Foreskin melanocyte (primary cell): ENCODE measurements at places on chromosomes 3 and 15.

GRCh38 chr3:51703761-51704510, 2.9 kb upstream of the GRM2 start:
- DNase-seq, result no peak

DNA sequence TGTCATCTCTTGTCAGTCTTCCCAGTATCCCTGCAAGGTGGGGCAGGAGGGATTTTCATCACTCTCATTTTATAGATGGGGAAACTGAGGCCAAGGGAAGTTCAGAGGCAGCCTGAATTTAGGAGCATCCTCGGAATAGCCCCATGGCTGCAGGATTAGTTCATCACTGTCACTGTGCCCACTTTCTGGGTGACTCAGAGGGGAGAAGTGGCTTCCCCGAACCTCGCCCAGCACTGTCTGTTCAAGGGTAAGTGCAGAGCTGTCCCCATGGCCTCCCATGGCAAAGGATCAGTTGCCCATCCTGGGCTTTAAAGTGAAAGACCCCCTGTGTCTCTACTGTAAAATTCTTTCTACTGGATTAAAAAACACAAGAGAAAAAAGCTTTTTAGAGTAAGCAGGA, 60.0 kb upstream of the SEC13 start:
- no peak for DNase-seq

DNA sequence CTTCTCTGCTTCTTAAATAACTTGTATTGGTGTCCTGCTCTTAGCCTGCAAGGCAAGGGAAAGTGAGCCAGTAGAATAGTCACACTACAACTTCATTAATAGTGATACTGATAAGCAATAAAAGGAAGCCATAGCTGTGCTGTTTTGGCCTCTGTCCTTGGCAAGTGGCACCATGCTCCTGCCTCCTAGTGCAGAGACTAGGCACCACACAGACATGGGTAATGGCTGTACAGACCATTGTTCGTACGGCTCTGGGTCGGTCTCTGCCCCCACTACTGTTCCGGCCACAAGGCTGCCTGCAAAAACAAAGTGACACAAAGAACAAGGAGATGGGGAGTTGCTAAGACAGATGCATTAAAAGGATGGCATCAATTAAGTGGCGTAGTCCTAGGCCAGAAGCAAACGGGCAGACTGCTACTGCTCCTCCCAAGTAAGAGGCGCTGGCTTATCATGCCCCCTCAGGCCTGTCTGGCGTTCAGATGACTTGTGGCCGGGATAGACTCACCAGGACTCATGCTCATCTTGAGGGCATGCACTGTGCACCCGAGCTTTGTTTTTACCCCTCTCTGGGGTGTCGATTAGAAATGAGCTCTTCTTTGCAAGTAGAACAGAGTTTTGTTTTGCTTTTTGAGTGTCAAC, 75.6 kb downstream of the TRAK1 start:
- DNase-seq, result no peak

DNA sequence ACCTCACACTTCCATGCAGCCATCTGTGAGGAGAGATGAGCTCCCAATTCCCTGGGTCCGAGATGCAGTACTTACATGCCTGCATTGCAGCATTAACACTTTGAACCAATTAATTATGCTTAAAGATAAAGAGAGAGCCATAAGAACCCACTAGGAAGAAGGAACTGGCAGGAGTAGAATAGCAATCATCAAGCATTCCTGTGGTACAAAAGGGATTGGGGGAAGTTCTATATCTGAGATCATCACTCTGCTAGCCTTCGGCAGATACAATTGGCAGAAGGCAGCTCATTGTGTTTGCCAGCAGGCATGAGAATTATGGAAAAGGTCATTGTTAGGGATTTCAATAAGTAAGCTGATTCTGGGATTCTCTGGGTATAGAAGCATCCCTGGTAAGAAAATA, 891.4 kb downstream of the NTRK3 start:
- DNase-seq, result peak; percentile 30

DNA sequence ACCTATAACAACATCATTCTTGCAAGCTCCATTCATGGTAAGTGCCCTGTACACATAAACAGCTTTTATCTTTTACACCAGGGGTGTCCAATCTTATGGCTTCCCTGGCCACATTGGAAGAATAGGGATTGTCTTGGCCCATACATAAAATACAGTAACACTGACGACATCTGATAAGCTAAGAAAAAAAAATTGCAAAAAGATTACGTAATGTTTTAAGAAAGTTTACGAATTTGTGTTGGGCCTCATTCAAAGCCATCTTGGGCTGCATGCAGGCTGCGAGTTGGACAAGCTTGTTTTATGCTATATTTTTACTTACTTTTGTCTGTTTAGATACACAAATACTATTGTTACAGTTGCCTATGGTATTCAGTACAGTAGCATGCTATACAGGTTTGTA, 31.6 kb downstream of the ZNF654 start:
- no peak for DNase-seq

GRCh38 chr3:59101231-59101736, 51.5 kb upstream of the CFAP20DC start:
- DNase-seq, result peak; percentile 79

- no peak for DNase-seq
Measured at GRCh38 chr3:9955611-9956352, 3.6 kb upstream of the PRRT3 start.

DNA sequence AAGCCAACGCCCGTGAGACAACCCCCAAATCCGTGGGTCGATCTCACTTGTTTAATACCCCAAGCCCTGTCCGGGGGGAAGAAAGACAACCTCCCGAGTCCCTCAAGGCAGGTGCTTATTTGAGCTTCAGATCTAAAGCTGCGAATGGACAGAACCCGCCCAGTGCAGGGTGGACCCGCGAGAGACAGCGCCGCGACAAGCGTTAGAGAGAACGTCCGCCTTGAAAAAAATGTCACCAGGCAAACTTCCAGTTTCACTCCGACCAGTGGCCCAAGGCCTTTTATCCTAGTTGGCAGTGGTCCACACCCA, 740 bp upstream of the OXSR1 start:
- DNase-seq, result no peak

GRCh38 chr3:4703054-4703480, 209.9 kb downstream of the ITPR1 start:
- DNase-seq, result no peak

GRCh38 chr3:18559331-18559842, 134.2 kb upstream of the SATB1 start:
- DNase-seq, result peak; percentile 26

DNA sequence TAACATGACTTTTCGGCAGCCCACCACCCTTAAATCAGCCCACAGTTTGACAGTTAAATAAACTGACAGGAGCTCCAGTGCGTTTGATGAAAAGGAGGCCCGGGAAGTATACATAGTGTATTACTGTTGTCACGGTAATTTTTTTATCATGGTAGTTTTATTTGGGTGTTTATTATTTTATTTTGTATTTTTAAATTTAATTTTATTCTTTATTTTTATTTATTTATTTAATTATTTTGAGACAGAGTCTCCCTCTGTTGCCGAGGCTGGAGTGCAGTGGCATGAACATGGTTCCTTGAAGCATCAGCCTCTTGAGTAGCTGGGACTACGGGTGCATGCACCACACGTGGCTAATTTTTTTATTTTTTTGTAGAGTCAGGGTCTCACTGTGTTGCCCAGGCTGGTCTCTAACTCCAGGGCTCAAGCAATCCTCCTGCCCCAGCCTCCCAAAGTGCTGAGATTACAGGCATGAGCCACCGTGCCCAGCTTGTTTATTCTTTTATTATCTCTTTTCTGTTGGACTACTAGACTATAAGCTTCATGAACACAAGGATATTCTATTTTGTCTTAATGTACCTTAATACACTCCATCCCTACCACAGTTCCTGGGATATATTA, 65.3 kb downstream of the LRCH3 start:
- no peak for DNase-seq

DNA sequence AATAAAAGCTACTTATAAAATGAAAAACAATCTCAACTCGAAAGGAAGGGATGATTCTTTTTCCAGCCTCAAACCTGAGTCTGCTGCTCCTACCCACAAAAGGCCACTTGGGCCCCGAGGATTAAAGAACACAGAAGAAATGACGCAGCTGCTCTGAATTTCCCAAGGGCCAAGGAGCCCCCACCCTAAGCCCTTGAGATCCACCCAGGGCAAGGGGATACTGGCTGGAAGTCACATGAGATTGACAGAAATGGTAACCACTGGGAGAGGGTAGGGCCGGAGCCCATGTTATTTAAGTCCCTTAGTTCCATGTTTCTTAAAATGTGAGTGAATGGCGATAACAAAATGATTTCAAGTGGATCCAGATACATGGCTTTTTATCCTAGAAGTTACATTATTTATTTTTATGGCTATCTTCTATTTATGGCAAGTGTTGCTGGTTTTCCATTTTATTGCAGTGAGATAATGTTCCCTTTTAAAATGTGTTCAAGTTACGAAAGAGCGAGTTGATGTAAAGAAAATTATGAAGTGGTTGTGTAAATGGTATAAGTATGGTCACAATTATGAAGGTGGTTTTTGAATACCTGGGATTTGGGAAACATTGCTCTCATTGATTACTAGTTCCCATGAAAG, 16.8 kb downstream of the IGDCC4 start:
- no peak for DNase-seq

GRCh38 chr3:170471149-170471548, 52.5 kb downstream of the CLDN11 start:
- no peak for DNase-seq

DNA sequence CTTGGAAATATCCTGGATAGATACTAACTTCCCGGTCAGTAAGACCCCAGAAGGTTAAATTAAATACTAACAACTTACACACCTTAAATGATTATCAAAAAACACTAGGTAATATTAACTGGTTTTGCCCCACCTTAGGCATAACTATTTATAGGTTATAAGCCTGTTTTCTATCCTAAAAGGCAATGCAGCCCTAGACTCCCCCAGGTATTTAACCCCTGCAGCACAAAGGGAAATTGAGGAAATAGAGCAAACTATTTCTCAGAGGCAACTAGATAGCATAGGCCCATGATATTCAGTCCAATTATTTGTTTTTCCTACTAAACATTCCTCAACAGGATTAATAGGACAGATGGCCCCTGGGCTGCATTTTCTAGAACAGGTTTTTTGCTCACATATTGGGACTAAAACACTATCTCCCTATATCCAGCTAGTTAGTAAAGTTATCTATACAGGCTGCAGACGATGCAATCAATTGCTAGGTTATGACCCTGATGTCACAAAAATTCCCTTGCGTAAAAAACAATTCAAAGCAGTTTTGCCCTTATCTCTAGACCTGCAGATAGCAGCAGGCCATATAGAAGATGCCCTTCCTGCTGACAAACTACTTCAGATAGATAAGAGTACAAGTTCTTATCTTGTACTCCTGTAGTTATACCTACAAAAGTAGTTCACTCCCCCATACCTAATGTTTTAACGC, 221.3 kb downstream of the DTWD1 start:
- no peak for DNase-seq

GRCh38 chr3:3241596-3241995, 62.1 kb upstream of the CRBN start:
- no peak for DNase-seq

- DNase-seq, result no peak
Measured at GRCh38 chr3:82141592-82141991, 380.1 kb upstream of the GBE1 start.

DNA sequence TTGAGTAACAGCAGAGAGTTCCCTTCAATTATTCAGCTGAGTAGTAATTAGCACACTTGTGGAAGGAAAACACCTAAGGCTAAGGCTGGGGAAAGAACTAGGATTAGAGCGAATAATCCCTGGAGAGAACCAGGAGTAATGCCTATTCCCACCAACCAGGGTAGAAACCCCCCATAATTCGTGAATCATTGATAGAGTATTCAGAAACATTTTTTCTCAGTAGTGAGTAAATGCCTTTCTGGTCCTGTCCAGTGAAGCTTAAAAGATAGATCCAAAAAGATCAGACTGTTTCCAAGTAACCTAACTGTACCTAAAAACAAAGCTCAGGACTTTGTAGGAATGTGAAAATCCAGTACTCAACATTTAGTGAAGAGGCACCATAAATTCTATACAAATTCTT, 71.2 kb downstream of the DGKG start:
- no peak for DNase-seq

DNA sequence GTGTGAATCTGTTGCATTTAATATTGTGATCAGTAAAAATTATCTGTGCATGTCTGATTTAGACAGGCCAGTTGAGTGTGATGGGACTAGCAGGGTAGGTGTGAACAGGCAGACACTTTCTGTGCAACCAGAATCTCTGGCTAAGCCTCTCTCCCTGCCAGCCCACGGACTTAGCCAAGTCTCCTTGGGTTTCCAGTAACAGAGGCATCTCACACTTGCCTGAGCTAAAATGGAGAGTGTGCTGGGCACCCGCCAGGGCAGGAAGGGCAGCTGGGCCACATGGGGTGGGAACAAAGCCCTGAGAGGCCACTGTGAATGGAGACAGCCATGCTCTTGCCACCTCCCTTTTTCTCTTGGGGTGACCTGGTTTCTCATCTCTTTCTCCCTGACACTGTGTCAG, 12.5 kb upstream of the RPS27L start:
- DNase-seq, result no peak

GRCh38 chr3:31250116-31250777, 282.5 kb upstream of the STT3B start:
- DNase-seq, result no peak

GRCh38 chr3:135141672-135142071, 346.6 kb downstream of the EPHB1 start:
- no peak for DNase-seq

DNA sequence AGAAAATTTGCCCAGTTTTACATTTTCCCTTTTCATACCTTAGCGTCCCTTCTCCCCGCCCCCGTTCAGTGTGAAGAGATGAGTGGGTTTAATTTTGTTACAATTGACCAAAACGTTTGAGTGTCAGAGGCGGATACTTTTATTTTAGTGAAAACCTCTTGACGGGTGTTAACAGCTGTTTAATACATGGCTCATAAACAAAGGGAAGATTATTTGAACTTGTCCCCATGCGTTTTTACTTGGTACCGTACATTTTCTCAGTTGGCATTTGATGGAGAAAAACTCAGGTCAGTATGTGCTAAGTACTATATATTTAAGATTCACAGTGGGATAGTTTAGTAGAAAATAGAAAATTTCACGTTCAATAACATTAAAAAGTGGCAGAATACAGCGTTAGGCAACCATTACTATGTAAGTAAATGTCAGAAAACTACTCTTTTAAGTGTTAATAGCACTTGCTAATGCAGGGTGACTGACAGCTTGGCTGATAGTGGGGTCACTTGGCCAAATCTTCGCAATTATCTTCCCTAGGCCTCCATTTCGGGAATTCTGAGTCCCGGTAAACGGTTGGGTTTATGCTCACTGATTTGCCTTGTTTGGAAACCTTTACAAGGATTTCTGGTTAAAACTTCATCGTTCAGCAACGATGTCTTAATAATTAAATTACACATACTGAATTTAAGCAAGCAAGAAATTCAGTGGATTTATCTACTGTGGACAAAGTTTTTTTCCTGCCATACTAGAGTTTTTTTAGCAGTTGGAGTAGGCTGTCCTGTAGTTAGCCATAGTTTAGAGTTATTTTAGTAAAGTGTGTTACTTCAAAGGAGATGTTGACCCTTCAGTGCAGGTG, 4.8 kb downstream of the CHD2 start:
- no peak for DNase-seq
